ENCODE measurements at places on chromosomes 16 and 17. TPM values are rescaled to one million over a fixed set of nuclear protein-coding genes. Genes with fewer than 3 reads are reported as not detected.

DNA sequence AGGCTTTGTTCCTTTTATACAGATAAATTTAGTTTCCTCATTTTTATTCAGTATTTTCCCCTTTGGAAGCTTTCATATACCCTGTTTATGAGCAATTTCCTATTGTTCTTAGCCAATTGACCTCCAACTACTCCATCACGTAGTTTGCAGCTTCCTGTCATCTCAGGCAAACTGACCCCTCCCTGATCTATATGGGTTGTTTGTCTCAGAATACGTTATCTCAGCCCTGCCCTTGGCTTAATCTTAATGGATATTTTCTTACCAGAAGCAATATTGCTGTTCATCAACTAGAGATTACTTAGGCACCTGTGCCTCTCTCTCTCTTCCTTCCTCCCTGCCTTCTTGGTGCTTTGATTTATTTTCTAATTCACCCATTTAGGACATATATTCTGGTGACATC is 81.2 kb downstream of the ZNF18 start:
- H3K27me3 ChIP-seq = peaks cover 38% of the 10 kb centered on the region
- no peak overlapping the region for H3K27ac ChIP-seq
- H3K4me3 ChIP-seq = no peak overlapping the region
- no peak for DNase-seq
- no peaks in the 10 kb centered on the region for H3K36me3 ChIP-seq

DNA sequence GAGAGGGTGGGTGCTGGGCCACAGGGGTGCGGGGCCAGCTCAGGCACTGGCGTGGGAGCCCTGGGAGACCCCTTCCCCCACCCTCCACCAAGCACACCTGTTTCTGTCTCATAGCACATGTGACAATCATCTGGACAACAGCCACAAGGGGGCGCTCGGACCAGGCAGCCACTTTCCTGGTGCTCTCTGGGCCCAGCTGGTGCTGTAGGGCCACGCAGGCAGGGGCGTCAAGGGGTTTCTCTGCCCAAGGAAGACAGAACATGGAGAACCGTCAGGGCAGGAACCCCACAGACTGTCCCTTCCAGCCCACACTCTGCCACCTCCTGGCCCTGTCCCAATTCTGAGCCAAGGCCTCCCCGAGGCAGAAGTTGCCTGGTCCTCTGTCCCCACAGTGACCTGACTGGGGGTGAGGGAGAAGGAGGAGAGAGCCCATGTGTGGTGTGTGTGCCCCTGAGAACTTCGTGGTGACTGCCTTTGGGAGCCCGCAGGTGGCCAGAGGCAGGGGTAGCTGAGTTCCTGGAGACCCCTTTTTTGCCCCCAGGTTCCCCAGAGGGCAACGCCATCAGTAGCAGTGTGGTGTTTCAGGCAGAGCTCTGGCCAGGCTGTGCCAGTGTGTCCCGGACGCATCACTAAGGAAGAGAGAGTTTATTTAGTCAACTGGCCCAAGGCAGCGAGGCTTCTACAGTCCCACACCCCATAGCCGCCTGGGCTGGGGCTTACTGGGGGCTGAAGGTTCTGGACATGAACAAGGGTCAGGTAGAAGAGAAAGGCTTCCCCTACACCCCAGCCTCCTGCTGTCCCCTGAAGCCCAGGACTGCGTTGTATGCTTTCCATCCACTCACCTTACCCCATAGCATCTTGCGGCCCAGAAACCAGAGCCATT is 3.1 kb upstream of the SETD6 start:
- no peak overlapping the region for H3K4me3 ChIP-seq
- no peaks in the 10 kb centered on the region for H3K27me3 ChIP-seq
- peaks cover 3% of the 10 kb centered on the region for H3K36me3 ChIP-seq
- peaks cover 17% of the 10 kb centered on the region for H3K4me1 ChIP-seq
- peak overlapping the region; percentile 85 for H3K27ac ChIP-seq

Gene SYCE1L
- total RNA-seq = 27.2 TPM

Gene TSPOAP1
- total RNA-seq = 101 TPM

- peak; percentile 44 for DNase-seq
- H3K4me3 ChIP-seq = no peak overlapping the region
- H3K27ac ChIP-seq = no peak overlapping the region
These were observed 24.3 kb downstream of the POLR3E start for GRCh38 chr16:22321340-22322001.

Gene CIITA
- total RNA-seq = not detected

GRCh38 chr17:67672592-67673335 is 45.0 kb upstream of the NOL11 start:
- H3K27me3 ChIP-seq = no peaks in the 10 kb centered on the region
- no peak for DNase-seq
- H3K36me3 ChIP-seq = peaks cover 11% of the 10 kb centered on the region
- H3K4me3 ChIP-seq = no peak overlapping the region
- no peak overlapping the region for H3K27ac ChIP-seq

GRCh38 chr17:81252326-81252986 is 13.3 kb downstream of the NDUFAF8 start:
- H3K4me3 ChIP-seq = no peak overlapping the region
- H3K27me3 ChIP-seq = no peaks in the 10 kb centered on the region
- DNase-seq = no peak
- peaks cover 9% of the 10 kb centered on the region for H3K36me3 ChIP-seq

Gene ZG16
- not detected for total RNA-seq

- H3K4me1 ChIP-seq = no peaks in the 10 kb centered on the region
- DNase-seq = peak; percentile 53
- no peak overlapping the region for H3K27ac ChIP-seq
- peak overlapping the region; percentile 69 for H3K4me3 ChIP-seq
- H3K27me3 ChIP-seq = peaks cover 5% of the 10 kb centered on the region
These were observed 8.4 kb upstream of the TRPV2 start for GRCh38 chr17:16406742-16407674.

GRCh38 chr17:30413109-30413508 is 34.4 kb downstream of the CPD start:
- peaks cover 38% of the 10 kb centered on the region for H3K36me3 ChIP-seq
- DNase-seq = no peak
- H3K4me3 ChIP-seq = no peak overlapping the region
- H3K27ac ChIP-seq = no peak overlapping the region
- no peaks in the 10 kb centered on the region for H3K27me3 ChIP-seq
- peaks cover 14% of the 10 kb centered on the region for H3K4me1 ChIP-seq

Gene PFAS
- total RNA-seq = 110 TPM

DNA sequence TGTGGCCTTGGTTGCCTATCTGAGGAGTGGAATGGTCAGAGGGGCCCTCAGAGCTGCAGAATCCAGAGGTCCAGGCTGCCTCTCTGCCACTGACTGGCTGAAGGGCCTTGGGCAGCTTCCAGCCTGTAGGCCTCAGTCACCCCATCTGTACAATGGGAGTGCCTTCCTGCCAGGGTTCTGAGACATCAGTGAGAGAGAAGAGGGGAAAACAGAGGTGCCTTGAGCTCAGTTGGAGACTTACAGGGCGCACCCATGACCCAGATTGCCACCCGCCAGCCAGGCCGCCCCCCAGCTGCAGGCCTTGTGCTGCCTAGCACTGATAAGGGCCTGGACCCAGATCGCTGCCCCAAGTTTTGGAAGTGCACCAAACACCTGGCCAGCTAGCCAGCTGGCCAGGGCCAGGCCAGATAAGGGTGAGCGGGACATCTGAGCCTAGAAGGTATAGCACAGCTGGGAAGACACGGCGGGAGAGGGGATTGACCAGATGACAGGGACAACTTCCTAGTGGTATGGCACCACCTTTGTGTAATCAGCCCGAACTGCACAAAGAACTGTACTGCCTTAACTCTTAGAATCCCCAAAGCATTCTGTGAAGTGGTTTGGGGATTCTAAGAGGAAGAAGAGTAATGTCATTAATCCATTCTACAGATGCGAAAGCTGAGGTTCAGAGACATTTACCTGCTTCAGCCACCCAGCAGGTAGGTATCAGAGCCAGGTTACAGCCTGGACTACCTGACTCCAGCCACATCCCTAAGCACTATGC is 1.4 kb downstream of the SLC4A1 start:
- H3K4me1 ChIP-seq = no peaks in the 10 kb centered on the region
- no peaks in the 10 kb centered on the region for H3K36me3 ChIP-seq
- H3K27me3 ChIP-seq = peaks cover 12% of the 10 kb centered on the region
- H3K4me3 ChIP-seq = no peak overlapping the region
- no peak for DNase-seq
- H3K27ac ChIP-seq = no peak overlapping the region

DNA sequence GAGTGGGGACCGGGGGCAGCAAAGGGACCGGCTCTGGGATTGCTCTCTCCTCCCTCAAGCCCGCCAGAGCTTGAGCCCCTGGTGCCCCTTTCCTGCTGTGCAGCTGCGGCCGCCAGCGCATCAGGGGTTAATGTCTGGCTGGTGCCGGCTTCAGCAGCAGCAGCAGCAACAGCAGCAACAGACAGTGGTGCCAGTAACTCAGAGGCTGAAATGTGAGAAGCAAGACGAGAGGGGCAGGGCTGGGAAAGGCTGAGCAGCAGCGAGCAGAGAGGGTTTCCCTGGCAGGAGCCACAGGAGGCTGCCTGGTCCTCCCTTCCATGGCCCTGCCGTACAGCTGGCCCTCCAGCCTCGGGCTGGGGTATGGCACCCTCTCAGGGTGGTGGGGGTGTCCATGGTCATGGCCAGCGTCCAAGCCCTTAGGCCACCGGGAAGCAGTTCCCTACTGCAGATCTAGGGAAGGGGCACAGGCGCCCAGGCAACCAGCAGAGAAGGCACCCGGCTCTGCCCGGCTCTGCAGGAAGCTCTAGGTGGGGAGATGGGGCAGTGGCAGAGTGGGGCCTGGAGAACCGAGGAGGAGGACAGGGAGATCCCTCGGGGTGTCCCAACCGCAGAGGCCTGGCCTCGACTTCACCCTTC is 21.1 kb upstream of the TFAP4 start:
- no peak overlapping the region for H3K4me3 ChIP-seq
- peaks cover 17% of the 10 kb centered on the region for H3K4me1 ChIP-seq
- peak overlapping the region; percentile 76 for H3K27ac ChIP-seq

DNA sequence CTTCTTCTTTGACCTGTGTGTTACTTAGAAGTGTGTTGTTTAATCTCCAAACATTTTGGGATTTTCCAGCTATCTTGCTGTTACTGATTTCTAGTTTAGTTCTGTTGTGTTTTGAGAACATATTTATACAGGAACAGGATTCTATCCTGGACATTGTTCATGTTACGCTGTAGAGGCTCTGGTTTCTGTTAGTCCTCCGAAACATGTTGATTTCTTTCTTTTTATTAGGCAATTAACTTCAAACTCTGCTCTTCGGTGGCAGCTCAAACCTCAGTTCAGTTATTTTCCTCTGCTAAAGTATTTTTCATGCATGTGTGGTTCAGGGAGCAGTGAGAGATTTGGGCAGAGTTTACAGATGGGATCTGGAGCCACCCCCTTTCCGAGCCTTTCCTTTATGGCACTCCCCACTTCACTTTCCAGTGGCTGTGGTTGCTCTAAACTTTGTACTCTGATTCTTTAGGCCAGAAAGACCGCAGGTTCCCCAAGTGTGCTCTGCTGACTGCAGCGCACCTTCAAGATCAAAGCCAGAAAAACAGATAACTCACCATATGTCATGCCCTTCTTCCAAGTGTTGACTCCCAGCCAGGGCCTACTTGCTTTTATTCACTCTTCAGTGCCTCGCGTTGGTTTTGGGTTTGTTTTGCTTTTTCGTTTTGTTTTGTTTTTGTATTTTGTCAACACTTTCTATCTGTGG is 77.6 kb upstream of the KSR1 start:
- DNase-seq = no peak
- H3K4me3 ChIP-seq = no peak overlapping the region
- H3K27ac ChIP-seq = no peak overlapping the region
- H3K36me3 ChIP-seq = peaks cover 1% of the 10 kb centered on the region
- H3K27me3 ChIP-seq = peaks cover 10% of the 10 kb centered on the region
- H3K4me1 ChIP-seq = no peaks in the 10 kb centered on the region

Gene TP53TG3F
- not detected for total RNA-seq

GRCh38 chr17:17141860-17142552 is 64.1 kb downstream of the PLD6 start:
- H3K27me3 ChIP-seq = no peaks in the 10 kb centered on the region
- no peak for DNase-seq
- no peaks in the 10 kb centered on the region for H3K4me1 ChIP-seq
- peak overlapping the region; percentile 37 for H3K27ac ChIP-seq
- H3K4me3 ChIP-seq = no peak overlapping the region

DNA sequence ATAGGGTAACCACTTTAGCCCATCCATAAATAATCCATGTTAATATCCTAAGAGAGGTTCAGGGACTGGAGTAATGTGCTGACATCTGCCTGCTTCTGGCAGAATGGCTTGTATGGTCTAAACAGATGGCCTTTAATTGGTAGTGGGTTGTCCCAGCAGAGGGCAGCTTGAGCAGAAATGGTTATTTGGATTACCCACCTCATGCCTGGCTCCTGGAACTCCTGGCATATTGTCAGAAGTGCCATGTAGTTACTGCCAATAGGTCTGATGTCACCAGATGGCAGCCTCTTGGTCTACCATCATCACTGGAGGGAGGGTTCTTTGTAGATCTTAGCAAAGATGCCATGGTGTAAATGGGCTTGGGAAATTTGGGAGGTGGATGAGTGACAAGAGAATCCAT is 157.5 kb upstream of the SOX9 start:
- H3K27ac ChIP-seq = no peak overlapping the region
- H3K27me3 ChIP-seq = no peaks in the 10 kb centered on the region
- no peak for DNase-seq
- peaks cover 2% of the 10 kb centered on the region for H3K36me3 ChIP-seq

DNA sequence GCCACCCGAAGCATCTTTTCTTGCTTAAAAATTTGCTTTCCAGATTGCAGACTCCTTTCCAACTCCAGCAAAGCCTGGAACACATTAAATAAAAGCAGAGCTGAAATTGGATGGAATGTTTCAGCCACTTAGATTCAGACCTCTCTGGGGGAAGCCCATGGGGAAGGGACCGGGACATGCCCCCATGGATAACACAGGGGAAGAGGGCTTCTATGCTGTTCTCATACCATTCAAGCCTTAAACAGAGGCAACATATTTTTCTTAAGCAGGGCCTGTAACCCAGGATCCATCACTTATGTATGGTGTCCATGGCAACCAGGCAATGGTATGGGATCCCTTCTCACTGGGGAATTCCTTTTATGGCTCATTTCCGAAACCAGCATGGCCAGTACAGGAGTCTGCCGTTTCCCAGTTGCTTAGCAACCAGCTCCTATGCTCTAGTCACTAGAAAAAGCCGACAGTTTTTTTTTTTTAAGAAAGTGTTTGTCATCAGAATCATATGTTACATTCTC is 62.0 kb upstream of the MARCHF10 start:
- H3K27ac ChIP-seq = no peak overlapping the region
- no peak overlapping the region for H3K4me3 ChIP-seq
- H3K36me3 ChIP-seq = no peaks in the 10 kb centered on the region
- DNase-seq = no peak
- peaks cover 16% of the 10 kb centered on the region for H3K27me3 ChIP-seq

- DNase-seq = no peak
- H3K4me3 ChIP-seq = no peak overlapping the region
- peaks cover 5% of the 10 kb centered on the region for H3K36me3 ChIP-seq
- H3K4me1 ChIP-seq = no peaks in the 10 kb centered on the region
- H3K27ac ChIP-seq = no peak overlapping the region
These were observed 7.1 kb downstream of the CTRB1 start for GRCh38 chr16:75225678-75226515.

DNA sequence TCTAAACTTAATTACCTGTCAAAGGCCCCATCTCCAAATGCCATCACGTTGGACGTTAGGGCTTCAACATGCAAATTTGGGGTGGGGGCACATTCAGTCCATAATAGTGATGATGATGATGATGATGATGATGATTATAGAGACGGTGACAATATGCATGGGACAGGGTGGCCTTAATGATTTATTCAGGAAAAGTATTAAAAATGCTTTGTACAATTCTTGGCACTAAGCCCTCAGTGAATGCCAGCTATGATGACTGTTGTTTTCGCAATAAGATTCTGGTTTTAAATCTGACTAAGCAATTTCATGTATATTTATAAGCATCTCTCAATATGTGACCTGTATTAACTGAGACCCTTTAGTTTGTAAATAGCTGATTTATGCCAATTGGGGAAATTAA is 106.3 kb downstream of the C16orf95 start:
- H3K4me1 ChIP-seq = peaks cover 5% of the 10 kb centered on the region
- H3K27ac ChIP-seq = no peak overlapping the region
- DNase-seq = no peak
- no peaks in the 10 kb centered on the region for H3K36me3 ChIP-seq

Gene ATF7IP2
- 80.7 TPM for total RNA-seq

Gene ARHGDIG
- 6.0 TPM for total RNA-seq

Measured in progenitor cell of endocrine pancreas (in vitro differentiated cells).